ENCODE measurements at places on chromosomes 4 and X.

- no peak for DNase-seq
Measured at GRCh38 chr4:128322986-128323385, 35.4 kb upstream of the PGRMC2 start.

DNA sequence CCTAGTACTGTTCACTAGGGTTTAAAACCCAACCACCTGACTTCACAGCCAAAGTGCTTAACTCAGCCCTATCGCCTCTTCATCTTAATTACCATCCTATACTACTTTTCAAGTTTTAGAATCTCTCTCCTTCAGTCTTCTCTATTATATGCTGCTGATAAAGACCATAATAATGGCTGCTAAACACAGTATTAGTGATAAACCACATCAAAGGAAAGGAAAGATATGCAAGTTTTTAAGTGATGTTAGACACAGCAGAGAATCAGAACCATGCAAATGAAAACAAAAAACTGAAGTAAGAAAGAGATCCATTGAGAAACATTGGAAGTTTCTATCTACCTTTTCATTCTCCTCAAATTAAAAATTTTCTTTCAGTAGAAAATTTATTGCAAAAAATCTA lies 100.8 kb downstream of the REELD1 start:
- no peak for DNase-seq

GRCh38 chr4:102299354-102300107 lies 45.8 kb downstream of the SLC39A8 start:
- DNase-seq: peak; percentile 59

DNA sequence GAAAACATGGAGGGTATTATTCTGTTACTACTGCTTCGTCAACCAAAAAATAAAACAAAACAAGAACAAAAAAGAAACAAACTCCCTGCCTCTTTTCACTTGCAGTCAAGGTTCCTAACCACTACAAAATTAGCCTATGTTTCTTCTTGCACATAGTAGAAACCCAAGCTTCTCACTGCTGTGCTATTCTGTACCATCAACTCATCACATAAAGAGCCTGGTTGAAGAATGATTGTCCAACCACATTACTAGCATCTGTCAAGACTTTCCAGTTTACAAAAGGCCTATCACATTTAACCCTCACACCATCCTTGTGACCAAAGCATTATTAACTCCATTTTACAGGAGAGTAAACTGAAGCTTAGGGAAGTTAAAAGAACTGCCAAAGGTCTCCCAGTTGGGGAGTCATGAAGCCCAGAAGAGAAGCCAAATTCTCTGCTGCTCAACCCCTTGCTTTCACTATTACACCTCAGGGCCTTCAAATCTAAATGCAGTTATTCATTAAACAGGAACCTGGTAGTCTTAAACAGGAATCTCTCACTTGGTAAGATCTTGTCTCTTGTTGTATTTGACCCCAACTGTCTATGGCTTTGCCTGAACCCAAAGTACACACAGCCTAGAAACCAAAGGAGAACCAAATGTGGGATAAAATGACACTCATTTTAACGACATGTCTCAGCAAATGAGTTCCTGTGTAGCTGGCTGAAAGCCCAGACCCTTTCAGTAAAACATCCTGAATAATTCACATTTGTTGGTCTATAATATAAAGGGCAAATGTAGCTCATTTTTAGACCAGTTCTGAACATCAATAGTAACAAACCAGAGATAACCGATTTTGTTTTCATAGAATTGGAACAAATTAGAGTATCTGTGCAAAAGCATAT lies 8.6 kb downstream of the F9 start:
- DNase-seq: no peak

GRCh38 chr4:161186750-161187149 lies 977.0 kb downstream of the FSTL5 start:
- DNase-seq: no peak

DNA sequence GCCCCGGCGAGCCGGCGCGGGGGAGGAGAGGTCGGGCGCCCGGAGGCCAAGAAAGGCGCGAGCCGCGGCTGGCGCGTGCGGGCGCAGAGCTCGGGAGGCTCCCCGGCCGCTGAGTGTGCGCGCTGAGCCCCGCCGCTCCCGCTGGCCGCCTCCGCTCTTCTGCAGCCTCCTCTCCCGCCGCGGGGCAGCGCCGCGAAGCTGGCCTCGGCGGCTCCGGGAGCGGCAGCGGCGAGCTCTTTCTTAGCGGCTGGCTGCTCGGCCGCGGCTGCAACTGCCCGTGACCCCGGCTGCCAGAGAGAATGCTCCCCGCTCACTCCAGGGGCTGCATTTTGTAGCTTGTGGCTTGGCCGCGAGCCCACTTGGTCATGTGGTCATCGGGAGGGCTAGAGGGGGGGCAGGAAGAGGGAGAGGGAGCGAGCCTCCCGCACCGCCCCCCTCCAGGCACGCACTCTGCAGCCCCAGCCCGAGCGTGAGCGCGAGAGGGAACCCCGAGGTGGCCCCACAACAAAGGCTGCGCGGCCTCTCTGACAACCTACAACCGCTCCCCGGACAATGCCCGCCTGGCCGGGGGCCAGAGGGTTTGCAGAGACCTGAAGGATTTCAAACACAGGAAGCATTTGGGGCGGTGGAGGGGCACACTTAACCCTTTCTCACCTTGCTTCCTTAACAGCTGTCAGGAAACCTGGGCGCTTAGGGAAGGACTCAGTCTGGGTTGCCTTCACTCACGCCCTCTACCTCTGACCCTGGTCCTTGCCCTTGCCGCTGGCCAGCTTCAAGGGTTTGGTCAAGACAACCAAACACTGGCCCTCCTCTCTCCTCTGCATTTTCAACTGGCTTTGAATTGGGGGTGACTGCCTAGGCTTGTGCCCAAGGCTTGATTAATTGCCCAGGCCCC lies at the start of gene APLN:
TSS of gene APLN (minus strand) at position 305 of the 895 bp plus-strand sequence. CDS start 326 bp downstream, outside the sequence.
- no peak for DNase-seq

- no peak for DNase-seq
Measured at GRCh38 chr4:25783943-25784342, 78.8 kb downstream of the SEL1L3 start.

GRCh38 chr4:118268780-118269179 lies 84.0 kb downstream of the PRSS12 start:
- DNase-seq: no peak

DNA sequence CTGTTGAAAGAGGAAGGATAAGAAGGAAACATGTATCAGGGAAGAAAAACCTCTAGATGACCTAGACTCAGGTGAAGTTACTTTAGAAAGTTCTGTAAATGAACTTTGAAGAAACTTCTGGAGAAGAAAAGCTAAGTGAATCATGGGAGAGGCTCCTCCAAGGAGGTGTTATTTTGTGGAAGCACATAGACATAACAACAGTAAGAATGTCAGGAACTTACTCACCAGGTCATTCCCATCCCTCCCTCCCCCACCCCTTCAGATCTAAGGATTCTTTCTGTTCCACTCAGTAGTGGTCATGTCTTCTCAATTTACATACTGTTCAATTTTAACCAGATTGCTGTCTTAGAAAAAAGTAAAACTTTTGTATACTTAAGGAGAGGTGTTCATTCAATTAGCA lies 310.5 kb upstream of the DDX53 start:
- DNase-seq: no peak

DNA sequence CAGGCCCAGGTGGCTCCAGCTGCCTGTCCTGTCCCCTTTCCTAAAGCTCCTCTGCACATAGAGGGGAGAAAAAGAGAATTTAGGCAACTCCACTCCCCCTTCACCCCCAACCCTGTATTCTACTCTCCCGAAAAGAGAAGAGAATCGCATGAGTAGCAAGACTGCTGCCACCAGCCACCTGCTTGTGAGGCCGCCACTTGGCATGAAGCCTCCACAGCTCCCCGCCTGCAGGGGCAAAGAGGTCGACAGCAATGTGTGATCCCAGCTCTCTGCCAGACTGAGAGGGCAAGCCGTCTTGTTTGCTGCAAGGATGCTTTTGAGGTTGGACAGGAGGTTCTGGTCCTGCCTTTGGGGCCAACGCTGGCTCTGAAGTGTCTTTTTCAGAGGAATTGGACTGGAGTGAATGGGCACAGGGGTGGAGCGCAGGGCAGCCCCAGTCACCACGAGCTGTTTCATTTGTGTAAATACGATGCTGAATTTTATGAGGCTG lies 77.1 kb downstream of the STARD8 start:
- no peak for DNase-seq

GRCh38 chr4:68592673-68593072 lies 16.6 kb upstream of the UGT2B17 start:
- no peak for DNase-seq

- DNase-seq: no peak
Measured at GRCh38 chr4:9977518-9978031, 43.7 kb downstream of the SLC2A9 start.

GRCh38 chrX:23883737-23884354 lies 23.9 kb downstream of the APOO start:
- DNase-seq: peak; percentile 36

GRCh38 chrX:39774774-39775328 lies 322.9 kb downstream of the BCOR start:
- DNase-seq: no peak

Measured in K562 (cell line).